HL-60 (cell line): ENCODE measurements at places on chromosomes 6 and 20.

DNA sequence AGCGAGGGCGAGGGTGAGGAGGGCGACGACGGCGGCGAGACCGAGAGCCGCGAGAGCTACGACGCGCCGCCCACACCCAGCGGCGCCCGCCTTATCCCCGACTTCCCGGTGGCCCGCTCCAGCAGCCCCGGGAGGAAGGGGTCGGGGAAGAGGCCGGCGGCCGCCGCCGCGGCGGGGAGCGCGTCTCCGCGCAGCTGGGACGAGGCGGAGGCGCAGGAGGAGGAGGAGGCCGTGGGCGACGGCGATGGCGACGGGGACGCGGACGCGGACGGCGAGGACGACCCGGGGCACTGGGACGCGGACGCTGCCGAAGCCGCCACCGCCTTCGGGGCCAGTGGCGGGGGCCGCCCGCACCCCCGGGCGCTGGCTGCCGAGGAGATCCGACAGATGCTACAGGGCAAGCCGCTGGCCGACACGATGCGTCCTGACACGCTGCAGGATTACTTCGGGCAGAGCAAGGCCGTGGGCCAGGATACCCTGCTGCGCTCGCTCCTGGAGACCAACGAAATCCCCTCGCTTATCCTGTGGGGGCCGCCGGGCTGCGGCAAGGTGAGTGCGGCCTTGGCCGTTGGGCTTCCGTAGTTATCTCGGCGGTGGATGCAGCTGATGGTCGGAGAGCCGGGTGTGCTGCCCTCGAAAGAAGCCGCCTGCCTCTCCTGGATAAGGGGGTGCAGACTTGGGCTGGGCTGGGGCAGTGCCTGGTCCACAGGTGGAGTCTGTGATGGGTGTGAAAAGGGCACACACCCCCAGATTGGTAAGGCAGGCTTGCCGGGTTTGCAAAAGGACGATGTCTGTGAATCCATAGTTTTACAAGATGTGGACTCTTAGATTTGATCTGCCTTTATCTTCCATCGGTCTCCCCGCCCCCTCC lies 938 bp downstream of the WRNIP1 start:
- DNase-seq: peak; percentile 44

DNA sequence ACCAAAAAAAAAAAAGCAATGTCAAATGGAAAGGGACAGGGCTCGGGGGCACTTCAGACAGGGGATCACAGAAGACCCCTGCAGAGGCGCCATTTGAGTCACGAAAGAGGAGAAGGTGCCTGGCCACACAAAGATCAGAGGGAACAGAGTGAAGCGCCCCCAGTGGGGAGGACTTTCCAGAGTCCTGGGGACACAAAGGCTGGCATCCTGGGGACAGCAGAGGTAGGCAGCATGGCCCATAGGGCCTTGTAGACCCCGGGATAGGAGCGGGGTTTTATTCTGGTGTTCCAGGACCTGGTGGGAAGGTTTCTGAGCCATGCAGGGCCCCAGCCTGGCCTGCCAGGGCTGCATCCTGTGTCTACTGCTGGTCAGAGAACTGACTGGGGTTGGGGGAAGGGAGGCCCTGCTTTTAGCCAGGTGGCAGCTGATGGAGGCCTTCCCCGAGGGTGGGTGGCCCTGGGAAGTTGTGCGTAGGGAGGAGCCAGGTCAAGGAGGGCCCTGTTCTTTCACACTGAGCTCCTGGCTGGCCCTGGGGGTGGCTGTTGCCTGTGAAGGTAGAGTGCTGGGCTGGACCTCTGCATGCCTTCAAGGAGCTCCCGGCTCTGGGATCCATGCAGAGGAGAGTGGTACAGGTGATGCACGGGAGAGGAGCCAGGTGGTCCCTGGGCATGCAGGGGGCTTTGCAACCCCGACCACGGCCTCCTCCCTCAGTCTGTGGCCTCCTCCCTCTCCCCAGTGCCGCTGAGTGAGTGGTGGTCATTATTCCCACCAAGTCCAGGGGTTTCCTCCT lies 117.9 kb downstream of the CDH4 start:
- DNase-seq: no peak

DNA sequence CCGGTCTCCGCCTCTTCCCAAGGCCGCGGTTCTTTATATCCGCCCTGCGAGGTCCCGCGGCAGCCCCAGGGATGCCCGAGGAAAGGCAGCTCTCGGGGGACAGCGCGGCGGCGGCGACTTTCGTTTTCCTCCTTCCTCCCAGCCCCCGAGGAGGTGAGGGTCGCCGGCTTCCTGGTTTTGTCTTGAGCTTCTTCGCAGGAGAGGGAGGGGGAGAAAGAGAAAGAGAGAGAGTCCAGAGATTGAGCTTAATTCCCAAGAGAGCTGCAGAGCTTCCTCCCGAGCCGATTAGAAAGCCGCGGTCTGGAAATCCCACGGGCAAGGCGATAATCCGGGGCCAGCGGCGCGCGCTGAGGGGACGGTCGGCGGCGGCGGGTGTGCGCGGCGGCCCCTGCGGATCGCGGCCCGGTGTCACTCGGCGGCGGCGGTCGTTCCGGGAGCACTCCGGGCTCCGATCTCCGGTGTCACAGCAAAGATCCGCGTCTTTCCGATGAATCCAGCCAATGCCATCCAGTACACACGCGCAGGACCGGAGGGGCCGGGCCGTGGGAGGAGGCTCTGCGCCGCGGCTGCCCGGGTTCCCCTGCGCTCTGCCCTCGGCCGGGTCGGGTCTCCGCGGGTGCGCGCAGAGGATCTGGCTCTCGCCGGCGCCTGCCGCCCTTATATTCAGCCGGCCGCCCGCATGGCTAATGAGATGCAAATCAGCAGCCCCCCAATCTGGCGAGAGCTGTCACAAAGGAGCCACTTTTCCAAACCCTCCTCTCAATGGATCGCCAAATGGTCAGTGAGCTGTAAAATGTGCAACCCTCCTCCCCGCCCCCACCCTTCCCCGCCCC lies at the start of gene DLL1:
Gene DLL1, minus strand, starts transcription at position 783 of the 833 bp plus-strand sequence. CDS start 939 bp downstream, outside the sequence.
- peak; percentile 12 for DNase-seq

GRCh38 chr6:15477746-15478145 lies 185.1 kb downstream of the DTNBP1 start:
- DNase-seq: no peak

DNA sequence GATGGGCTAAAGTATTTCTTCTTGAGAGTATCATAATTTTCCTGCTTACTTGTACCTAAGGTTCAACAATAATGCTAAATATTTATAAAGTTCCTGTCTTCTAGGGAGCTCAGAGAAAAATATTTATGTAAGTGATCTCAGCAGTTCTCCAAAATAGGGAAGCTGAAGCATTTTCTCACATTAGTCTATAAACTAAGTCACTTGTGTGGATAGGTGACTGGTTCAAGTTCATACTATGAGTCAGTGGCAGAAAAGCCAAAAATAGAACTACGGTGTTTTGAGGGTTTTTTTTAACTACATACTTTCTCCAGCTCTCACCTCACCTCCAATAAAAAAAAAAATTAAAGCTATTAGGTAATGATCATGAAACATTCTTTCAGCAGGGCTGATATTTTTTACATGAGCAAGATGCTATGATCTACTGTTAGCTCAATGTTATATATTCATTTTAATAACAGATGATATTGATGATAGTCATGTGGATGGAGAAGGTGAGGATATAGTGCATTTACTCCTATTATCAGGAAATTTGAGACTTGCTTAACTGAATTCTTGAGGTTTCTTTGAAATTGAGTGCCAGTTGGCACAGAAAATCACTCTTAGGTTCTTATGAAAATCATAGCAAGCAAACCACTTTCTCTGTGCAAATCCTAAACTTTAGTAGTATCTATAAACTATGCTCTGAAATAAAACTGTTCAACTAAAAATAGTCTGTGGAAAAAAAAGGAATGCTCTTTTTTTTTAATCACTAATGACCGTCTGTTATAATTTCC lies 4.1 kb upstream of the MOXD1 start:
- no peak for DNase-seq

DNA sequence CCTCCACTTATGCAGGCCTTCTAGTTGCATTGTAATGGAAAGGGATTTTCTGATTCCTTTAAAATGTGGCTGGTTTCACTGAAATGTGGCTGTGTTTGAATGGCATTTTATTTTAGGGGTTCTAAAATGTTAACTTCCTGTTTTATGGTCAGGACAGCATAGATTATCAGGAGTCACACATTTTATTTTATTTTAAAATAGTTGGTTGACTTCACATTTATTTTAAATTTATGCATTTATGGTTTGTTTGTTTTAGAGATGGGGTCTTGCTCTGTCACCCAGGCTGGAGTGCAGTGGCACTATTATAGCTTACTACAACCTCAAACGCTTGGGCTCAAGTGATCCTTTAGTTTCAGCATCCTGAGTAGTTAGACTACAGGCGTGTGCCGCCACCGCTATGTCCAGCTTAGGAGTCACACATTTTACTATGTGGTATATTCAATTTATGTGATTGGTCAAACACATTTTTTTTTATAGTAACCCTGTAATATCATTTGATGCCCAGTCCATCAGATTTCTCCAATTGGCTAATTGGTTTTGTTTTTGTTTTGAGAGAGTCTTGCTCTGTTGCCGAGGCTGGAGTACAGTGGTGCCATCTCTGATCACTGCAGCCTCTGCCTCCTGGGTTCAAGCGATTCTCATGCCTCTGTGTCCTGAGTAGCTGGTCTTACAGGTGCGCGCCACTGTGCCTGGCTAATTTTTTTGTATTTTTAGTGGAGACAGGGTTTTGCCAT lies 2.3 kb downstream of the DTD1 start:
- DNase-seq: no peak

- no peak for DNase-seq
These were observed 2.2 kb upstream of the TAP2 start for GRCh38 chr6:32840604-32841246.

DNA sequence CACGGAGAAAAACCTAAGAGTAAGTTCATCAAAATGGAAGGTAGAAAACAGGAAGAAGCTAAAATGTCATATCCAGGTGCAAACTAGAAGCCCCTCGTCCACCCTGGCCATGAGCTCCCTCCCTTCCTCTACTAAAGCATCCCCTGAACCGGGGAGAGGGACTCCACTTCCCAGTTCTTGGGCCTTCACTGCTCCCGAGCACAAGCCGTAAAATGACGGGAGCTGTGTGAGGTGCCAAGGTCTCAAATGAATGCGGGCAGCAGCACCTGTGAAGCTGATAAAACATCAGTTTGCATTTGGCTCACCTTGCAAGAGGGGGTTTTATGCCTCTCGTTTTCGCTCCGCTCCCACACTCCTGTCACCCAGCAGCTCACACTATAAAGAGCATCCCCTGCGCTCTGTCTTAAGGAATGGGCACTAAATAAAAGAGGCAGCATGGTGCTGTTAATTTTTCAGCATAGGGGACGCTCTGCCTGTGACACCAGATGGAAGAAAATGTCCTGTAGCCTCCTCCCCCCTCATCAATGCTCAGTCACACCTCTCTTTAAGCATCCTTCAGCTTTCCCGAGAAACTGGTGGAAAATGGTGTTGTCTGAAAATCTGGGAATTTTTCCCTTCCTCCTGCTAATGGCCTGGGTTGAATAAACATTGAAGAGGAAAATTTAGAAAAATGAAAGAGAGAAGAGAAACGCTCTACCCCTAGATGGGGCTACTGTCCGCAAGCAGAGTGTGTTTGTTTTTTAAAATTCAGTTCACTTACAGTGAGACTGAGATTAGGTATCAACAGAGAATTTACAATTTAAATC lies 563.0 kb upstream of the AGPAT4 start:
- no peak for DNase-seq

DNA sequence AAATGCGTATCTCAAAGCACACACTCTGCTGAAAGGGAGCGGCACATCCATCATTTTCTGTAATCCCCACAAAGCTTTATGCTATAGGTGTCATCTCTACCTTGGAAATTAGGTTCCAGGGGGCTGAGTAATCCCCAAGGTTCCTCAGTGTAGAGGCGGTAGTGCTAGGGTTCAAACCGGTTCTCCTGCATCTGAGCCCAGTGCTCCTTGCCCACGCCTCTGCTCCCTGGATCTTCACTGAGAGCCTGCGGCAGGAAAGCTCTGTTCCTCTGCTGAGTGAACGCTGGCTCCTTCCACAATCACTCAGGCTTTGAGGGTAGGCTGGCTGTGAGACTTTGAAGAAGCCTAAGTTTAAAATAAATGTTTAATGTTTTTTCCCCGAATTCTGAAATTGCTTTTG lies 24.9 kb downstream of the SLC22A23 start:
- DNase-seq: no peak

DNA sequence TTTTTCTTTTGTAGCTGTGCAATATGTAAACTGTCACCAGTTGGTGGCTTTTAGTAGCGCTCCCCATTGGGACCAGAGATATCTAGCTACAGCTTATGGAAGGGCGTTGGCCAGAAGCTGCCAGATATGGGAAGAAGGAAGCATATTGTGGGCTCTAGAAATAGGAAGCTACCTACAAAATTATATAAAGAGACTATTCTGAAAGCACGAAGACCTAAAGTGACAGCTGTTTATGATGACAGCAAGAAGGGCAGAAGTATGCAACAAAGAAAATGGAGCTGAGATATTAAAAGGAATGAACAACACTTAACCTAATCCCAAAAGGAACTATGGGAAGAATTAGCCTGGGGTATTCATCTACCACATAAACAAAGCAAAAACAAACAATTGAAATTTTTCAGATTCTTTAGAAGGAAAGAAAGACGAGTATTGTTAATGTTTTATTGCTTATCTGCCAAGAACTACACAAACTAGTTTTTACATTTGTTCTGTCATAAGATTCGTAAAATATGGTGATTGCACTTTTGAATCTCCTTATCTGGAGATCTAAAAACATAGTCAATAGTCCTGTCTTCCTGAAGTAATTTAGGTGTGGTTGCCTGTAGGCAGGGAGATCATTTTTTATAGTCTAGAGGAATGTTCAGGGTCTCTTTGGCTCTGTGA lies 81.6 kb downstream of the NCOA7 start:
- peak; percentile 32 for DNase-seq

DNA sequence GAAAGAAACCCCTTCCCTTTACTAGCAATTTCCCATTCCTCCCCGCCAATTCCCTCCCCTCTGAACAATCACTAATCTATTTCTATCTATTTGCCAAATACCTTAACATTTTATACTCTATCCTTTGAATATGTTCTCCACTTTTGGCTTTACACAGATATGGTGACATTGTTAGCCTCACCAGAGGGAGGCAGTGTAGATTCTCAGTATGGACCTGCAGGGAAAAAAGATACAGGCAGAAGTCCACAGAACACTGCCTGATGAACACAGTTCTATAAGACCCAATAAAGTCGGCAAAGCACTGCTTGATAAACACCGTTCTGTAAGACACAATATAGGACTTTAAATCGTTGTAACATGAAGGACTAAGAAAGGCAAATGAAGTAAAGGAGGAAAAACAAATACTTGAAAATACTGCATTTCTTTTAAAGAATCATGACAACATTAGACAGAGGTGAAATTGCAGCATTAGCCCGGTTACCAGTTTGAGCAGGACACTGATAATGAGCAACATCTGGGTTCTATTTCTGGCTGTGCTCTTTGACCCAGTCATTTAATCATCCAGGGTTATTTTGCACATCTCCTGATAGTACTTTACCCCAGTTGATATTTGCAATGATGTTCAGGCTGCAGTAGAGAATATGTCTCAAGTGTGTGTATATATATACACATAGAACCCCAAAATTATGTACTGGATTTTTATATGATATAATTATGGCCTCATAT lies 296.8 kb downstream of the UTRN start:
- DNase-seq: peak; percentile 17

DNA sequence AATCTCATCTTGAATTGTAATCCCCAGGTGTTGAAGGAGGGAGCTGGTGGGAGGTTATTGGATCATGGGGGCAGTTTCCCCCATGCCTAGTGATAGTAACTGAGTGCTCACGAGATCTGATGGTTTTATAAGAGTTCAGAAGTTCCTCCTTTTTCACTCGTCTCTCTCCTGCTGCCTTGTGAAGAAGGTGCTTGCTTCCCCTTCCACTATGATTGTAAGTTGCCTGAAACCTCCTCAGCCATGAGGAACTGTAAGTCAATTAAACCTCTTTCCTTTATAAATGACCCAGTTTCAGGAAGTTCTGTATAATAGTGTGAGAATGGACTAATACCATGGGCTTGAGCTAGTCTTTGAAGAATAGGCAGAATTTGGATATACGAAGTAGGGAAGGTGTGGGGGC lies 113.9 kb downstream of the RIN2 start:
- peak; percentile 19 for DNase-seq

GRCh38 chr6:108531332-108531731 lies 29.4 kb upstream of the FOXO3 start:
- no peak for DNase-seq
